ENCODE measurements at places on chromosomes 16 and 17. TPM values are rescaled to one million over a fixed set of nuclear protein-coding genes. Genes with fewer than 3 reads are reported as not detected.

The HBQ1 gene
- not detected for total RNA-seq

- H3K4me3 ChIP-seq, result no peak overlapping the region
- DNase-seq, result no peak
- H3K27ac ChIP-seq, result no peak overlapping the region
- H3K36me3 ChIP-seq, result no peaks in the 10 kb centered on the region
- no peaks in the 10 kb centered on the region for H3K4me1 ChIP-seq
- H3K27me3 ChIP-seq, result no peaks in the 10 kb centered on the region
Measured at GRCh38 chr16:65349626-65350025, 227.8 kb upstream of the CDH11 start.

GRCh38 chr16:4944333-4945281, 7.7 kb upstream of the PPL start:
- no peaks in the 10 kb centered on the region for H3K36me3 ChIP-seq
- DNase-seq, result no peak
- no peak overlapping the region for H3K27ac ChIP-seq
- no peak overlapping the region for H3K4me3 ChIP-seq
- H3K27me3 ChIP-seq, result no peaks in the 10 kb centered on the region
- H3K4me1 ChIP-seq, result no peaks in the 10 kb centered on the region

DNA sequence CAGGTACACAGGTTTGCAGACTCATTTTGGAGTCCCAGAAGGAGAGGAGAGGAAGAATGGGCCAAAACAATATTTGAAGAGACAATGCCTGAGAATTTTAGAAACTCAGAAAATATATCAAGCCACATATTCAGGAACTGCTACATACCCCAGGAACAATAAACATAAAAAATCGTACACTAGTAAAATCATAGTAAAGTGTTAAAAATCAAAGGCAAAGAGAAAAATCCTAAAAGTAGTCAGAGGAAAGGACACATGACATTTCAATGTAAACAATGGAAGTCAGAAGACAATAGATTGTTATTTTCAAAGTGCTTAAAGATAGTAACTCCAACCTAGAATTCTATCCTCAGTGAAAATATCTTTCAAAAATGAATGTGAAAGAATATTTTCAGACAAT, 28.5 kb upstream of the NACA2 start:
- no peaks in the 10 kb centered on the region for H3K36me3 ChIP-seq
- H3K4me3 ChIP-seq, result no peak overlapping the region
- no peak overlapping the region for H3K27ac ChIP-seq
- no peaks in the 10 kb centered on the region for H3K27me3 ChIP-seq
- no peak for DNase-seq

All from CD8-positive, alpha-beta memory T cell (primary cell).